Kidney (tissue), 22 donors: ENCODE measurements at places on chromosomes 2 and 18.
A peak's percentile ranks its signal among the peaks of the same experiment; 100 is the strongest.

DNA sequence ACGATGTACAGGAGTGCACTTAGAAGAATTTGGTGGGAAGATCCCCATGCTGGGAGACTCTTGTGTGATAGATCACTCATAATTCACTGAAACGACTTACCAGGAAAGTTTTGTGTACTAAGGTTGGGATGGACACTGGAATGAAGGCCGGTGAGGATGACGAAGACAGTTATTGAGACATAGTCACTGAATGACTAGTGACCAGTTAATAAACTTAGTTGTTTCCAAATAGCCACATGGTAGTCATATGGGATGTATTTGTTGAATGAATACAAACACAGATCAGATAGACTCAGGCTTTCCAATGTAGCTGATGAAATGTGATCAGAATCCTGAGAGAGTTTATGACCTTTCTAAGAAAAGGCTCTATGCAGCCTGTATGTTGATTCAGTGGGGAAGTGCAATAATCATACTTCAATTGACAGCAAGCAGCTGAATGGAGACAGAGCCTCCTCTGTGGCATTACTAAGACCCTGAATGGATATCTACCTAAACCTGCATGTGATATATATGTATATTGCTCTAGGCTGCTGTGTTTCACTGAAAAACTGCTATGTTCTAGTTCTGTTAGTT, 20.4 kb downstream of the GDF7 start:
- DNase-seq, result no peak

GRCh38 chr18:50405582-50406271, 30.9 kb downstream of the SKA1 start:
- DNase-seq, result peak; percentile 47

GRCh38 chr2:149167001-149167780, 128.7 kb downstream of the LYPD6B start:
- peak; percentile 67 for DNase-seq

GRCh38 chr18:59033359-59033758, 106.3 kb upstream of the SEC11C start:
- no peak for DNase-seq

- no peak for DNase-seq
Measured at GRCh38 chr2:96788442-96789244, 27.4 kb upstream of the CNNM3 start.
